Mammary epithelial cell (primary cell): ENCODE measurements at places on chromosomes 1 and 21. TPM values are rescaled to one million over a fixed set of nuclear protein-coding genes. Genes with fewer than 3 reads are reported as not detected.

- no peak for DNase-seq
Observed at GRCh38 chr1:201496296-201496690, 10.6 kb downstream of the CSRP1 start.

DNA sequence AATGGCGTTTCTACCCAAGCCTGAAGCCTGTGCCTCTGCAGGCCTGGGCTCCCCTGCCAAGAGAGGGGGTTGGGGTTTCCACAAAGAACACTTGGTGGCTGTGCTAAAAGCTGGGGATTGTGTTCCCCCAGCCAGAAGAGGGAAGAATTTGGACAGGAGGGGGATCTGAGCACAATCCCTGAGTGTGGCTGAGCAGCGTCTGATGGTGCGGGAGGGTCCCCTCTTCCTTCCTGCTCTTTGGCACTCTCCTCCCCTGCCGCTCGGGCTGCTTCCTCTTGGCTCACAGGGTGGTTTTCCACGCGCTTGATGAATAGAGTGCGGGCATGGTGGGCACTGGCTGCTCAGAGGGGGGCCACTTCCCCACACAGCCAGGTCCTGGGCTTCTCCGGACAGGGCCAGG is 3.7 kb downstream of the GPR37L1 start:
- DNase-seq, result no peak

GRCh38 chr21:26119906-26120305 is 50.7 kb downstream of the APP start:
- no peak for DNase-seq

- no peak for DNase-seq
Observed at GRCh38 chr1:115218034-115218405, 120.0 kb downstream of the NGF start.

ZP4 gene
- not detected for total RNA-seq

GRCh38 chr21:19198801-19199200 is 795.2 kb upstream of the TMPRSS15 start:
- DNase-seq, result no peak

DNA sequence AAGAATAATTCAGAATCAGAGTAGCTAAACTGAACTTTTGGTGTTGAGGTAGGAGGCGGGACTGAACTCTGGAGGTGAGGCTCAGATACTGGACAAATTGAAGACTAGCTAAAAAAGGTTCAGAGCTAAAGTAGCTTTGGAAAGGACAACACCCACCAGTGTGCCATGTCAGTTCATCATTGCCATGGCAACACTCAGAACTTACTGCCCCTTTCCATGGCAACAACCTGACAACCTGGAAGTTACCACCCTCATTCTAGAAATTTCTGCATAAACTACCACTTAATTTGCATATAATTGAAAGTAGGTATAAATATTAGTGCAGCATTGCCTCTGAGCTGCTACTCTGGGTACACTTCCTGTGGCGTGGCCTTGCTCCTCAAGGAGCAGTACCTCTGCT is 30.3 kb upstream of the POGK start:
- no peak for DNase-seq

DNA sequence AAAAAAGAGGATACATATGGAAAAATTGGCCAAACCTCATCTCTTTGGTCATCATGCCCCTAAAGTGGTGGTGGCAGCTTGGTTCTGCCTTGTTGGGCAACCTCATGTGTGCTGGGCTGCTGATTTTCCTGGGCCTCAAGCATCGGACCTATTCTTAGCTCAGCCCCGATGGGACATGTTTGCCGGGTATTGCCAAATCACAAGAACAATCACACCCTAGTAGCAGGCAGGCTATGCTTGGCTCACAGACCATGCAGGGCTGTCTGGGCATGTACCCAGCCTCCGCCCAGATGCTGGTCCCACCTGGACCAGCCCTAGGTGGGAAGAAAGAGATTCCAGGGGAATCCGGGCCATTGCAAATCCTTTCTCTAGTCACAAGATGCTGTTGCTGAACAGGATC is 189.4 kb upstream of the FGGY start:
- DNase-seq, result peak; percentile 91

DNA sequence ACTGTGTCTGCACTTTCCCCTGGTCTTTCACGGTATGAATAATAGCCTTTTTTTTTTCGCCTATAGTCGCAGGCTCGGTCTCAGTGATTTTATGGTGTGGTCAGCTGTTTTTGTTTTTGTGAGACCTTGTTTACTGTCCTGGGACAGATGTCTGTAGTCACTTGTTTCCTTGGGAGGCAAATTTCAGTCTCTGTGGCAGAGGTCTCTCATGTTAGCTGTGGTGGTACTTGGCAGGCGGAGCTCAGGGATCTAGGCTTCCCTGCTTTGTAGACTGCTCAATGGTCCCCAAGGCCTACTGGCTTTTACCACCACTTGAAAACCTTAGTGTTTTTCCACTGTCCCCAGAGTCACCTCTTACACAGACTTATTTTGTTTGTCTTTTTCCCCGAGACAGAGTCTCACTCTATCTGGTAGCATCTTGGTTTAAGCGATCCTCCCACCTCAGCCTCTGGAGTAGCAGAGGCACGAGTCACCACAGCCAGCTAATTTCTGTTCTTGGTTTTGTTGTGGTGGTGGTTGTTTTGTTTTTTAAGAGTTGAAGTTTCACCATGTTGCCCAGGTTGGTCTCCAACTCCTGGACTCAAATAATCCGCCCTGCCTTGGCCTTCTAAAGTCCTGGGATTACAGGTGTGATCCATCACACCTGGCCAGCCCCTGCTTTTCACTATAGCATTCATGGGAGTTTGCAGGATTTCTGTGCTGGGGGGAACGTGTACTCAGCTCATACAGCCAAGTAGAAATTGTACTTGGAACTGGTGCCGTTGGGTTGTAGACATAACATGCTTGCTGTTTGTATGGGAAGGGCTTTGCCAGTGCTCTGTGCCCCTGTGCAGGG is 10.3 kb downstream of the RNU1-2 start:
- peak; percentile 51 for DNase-seq

DNA sequence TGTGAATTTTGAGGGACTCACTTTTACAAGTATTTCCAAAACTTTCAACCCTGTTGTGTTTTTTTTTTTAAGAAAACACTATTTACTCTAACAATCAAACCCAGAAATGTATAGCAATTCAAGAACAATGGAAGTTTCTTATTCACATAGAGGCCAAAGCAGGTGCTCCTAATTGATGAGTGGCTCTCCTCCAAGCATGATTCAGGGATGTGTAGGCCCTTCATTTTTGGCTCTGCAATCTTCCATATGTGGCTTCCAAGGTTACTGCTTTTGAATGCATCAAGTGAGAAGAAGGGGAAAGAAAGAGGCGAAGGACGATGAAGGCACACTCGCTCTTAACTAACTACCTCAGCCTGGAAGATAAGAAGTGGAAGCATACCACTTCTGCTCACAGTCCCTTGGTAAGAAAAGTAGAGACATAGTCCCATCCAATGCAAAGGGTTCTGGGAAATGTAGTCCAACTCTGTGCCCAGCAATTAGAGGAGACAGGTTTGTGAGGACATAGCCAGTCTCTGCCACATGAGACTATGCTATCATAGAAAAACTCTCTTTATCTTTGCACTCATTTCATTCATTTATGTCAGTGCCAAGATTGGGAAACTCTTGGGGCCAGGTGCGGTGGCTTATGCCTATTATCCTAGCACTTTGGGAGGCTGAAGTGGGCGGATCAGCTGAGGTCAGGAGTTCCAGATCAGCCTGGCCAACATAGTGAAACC is 46.0 kb downstream of the OPTC start:
- no peak for DNase-seq

CNN3 gene
- total RNA-seq, result 123 and 136 TPM in 2 replicates

UTP11 gene
- 34.0 TPM for total RNA-seq
